ENCODE measurements at places on chromosomes 3 and 15.

- no peak for DNase-seq
Measured at GRCh38 chr3:16192176-16192811, 17.8 kb downstream of the GALNT15 start.

GRCh38 chr15:72197460-72198355 lies at the start of gene GRAMD2A:
GRAMD2A (minus strand) TSS chr15:72197787.
- DNase-seq = no peak

GRCh38 chr3:152184971-152185686 lies 83.6 kb upstream of the MBNL1 start:
- DNase-seq = no peak

DNA sequence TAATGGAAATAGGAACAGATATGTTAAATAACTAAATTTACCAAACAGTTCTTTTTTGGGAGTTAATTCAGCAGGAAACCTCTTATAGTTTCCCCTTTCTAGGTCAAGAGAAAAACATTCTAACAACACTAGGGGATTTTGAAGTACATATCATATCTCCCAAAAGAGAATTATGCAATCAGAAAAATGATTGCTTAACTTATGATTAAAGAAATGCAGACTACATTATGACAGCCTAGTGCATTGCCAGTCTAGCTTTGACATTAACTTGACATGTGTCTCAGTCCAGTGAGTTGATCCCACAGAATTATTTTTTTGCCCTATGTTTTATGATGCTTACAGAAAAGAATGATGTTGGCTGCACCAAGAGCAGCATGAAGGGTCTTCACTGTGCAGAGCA lies 31.7 kb upstream of the NPHP3 start:
- no peak for DNase-seq

DNA sequence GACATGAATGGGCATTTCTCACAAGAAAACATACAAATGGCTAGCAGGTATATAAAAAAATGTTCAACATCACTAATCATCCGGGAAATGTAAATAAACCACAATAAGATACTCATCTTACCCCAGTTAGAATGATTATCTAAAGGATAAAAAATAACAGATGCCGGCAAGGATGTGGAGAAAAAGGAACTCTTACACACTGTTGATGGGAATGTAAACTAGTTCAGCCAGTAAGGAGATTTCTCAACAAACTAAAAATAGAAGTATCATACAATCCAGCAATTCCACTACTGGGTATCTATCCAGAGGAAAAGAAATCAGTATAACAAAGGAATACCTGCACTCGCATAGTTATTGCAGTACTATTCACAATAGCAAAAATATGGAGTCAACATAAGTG lies 124.2 kb downstream of the SATB1 start:
- DNase-seq = no peak

- no peak for DNase-seq
Measured at GRCh38 chr3:65749066-65749465, 289.7 kb downstream of the MAGI1 start.

DNA sequence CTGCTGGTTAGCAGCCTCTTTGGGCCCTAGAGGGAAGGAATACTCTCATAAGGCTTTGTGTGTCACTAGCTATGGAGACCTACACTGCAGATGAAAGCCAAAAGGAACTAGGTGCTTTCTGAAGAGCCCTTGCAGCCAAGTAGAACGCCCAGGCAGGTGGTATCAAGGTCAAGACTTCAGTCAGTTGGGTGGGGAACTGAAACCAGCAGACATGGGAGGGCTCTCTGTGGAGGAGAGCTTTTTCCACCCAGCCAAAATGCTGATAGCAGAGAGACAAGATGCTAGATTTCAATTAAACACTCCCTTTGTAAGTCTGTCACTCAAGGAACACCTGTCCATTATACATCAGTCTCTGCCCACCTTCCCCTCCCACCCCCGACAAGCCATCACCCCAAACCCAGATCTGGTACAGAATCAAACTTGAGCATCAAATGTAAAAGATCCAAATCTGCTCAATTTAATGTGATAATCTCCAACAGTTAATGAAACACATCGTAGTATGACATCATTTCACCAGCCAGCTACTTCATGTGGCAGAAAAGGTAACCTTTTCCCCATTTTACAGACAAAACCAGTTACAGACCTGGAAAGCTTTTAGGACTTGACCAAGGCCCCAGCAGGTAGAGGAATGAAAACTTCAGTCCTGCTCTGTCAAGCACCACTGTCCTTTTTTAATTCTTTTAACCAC lies 14.6 kb downstream of the MRPS25 start:
- no peak for DNase-seq

DNA sequence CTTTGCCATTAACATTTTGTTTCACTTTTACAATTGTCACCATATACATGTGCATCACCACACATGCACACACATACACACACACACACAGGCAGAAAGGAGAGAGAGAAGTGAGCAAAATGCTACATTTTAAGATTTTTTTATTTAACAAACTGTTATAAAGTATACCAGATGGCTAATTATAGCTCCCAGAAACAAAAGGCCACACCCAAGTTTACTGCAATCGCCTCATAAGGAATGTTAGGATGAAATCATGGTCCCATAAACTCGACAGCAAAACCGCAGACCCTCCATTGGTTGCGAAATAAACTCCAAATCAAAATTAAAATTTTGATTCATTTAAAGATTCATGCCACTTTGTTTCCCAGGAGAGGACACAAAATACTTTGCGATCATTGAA lies 16.1 kb upstream of the C15orf61 start:
- no peak for DNase-seq

GRCh38 chr3:19547665-19548464 lies 386.2 kb downstream of the EFHB start:
- DNase-seq = no peak

DNA sequence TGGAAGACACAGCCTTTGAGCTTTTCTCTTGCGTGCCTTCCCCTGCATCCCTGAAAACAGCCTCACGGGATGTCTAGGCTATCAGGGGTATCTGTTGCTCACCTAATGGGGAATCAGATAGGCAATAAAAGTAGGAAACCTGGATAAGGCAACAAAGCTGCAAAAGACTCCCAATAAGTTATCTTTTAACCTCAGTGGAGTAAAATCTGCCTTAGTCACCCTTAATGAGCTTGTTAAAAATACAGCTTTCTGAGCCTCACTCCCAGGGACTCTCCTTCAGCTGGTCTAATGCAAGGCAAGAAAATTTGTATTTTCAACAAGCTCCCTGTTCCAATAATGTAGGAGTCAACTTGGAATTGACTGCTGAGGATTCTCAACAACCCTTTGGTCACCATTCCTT lies 25.6 kb downstream of the ILDR1 start:
- DNase-seq = no peak

GRCh38 chr3:96012939-96013338 lies 801.5 kb upstream of the EPHA6 start:
- no peak for DNase-seq

- DNase-seq = no peak
Measured at GRCh38 chr3:173711619-173712018, 314.1 kb downstream of the NLGN1 start.

DNA sequence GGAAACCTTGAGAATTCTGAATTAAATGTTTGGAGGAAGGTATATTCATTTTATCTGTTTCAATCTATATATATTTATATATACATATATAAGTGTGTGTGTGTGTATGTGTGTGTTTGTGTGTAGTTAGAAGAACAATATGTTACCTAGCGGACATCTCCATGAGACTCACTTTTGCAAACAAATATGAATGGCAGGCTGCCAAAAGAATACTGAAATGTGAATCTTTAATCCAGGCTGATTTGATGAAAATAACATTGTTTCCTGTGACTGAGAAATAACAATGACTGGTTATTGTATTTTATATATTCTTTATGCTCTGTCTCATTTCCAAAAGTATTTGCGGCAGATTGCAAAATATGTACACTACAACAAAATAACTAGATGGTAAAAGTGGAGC lies 255.5 kb upstream of the TGFBR2 start:
- DNase-seq = no peak

DNA sequence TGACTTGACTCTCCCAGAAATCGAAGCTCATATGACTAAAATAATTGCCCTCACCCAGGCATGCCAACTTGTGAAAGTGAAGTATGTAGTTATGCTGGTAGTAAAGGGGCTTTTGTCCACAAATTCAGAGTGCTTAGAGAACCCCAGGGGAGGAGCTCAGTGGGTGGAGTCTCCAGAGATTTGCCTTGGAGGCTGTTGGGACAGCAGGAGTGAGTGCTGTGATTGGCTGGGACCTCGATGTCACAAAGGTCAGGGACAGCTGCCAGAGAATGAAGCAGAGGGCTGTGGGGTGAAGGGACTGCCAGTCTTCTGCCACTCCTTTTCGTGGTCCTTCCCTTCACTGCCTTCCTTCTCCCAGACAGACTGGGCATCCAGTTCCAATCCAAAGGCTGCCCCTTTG lies 49.8 kb downstream of the ZNF445 start:
- no peak for DNase-seq

DNA sequence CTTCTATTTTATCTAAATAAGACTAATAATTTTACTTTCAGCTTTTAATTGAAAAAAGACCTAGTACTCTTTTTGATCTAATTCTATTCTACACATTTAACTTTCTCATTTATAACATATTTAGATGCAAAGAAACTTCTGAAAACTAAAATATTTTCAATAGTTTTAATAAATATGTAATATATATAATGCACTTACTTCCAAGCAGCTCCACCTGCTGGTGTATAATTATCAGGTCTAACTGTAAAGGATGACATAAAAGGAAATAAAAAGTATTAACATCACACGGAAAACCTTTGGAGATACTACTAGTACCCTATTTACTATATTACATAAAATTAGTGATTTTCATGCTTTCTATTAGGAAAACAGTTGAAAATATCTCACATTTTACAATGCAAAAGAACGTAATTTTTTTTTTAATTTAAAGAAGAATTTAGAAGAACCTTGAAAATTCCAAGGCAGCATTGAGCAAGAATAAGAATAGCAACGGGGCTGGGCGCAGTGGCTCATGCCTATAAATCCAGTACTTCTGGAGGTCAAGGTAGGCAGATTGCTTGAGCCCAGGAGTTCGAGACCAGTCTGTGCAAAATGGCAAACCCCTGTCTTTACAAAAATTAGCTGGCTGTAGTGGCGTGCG lies 10.2 kb downstream of the PLSCR5 start:
- DNase-seq = peak; percentile 26
